ENCODE measurements at places on chromosomes 3 and 15.

DNA sequence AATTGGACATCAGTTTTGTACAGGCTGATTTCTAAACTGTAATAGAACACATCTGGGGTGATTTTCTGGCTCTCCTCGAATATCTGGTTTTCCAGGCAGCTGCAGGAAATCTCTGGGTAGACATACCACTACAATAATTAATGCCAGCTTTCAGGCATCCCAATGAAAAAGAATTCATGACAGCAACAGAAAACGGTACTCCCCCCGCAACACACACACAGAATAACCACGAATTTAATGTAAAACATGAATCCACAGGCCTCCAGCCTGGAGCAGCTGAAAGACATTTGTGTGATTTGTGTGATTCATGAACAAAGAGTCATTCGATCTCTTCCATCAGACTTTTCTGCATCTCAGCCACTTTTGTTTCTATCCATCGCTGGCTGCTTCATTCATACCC, 262.2 kb downstream of the MAGI1 start:
- no peak for DNase-seq

DNA sequence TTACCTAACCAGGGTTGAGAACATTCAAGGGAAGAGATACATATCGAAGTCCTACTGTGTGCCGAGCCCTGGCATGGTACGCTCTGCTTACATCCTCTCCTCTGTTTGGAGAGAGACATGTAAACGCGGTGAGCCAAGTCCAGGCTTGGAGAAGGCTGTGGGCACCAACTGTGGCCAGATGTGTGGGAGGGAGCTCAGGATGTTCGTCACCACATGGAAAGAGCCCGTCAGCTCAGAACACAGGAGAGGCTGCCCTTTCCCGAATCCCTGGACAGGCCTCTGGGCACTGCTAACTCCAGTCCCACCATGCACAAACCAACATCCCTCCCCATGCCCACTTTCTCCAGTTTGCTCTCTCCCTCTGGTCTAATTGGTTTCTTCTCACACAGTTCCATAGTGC, 43.0 kb downstream of the MESD start:
- DNase-seq = no peak

DNA sequence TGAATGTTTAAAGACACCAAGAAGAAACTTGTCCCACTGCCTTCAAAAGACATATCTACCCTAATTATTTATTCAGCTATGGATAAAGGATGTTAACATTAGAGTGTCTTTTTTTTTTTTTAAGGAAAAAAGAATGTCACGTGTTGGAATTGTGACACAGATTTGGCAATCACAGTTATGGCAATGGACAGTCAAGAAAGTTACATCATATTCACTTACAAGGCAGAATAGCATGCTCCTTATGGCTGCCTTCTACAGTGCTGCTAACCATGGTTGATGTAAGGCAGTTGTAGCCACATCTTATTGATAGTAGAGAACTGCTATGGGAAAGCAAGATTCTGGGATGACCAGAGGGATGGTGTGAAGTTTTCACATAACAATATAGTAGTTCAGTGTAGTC, 128.8 kb upstream of the ZBTB20 start:
- DNase-seq = no peak

DNA sequence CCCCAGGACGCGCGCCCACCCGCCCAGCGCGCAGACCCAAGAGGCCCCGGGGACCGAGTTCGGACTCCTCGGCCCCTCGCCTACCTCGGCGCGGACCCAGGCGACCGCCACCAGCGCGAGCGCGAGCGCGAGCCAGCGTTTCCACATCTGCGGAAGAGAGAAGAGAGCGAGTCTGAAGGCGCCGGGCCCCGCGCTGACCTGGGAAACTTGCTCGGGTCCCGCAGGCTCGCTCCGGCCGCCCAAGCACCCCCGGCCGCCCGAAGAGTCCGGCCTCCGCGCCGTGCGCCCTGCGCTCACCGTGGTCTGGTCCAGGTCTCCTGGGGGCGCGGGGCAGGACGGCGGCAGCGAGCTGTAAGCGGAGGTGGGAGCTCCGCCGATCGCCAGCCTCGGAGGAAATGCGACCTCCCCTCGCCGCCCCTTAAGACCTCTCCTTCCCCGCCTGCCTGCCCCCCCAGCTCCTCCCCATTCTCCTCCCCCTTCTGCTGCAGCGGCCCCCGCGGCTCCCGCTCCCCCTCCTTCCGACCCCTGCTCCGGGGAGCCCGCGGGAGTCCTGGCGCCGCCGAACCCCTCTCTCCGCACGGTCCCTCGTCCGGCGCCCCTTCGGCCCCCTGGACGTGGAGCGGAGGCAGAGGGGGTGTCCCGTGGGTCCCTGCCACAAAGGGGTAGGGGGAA, at the start of gene FSTL1:
Gene FSTL1 (minus strand): TSS at position 393 of the 672 bp plus-strand sequence. CDS start 246 bp downstream, at position 147.
- no peak for DNase-seq

GRCh38 chr3:8579096-8579495, 65.5 kb downstream of the SSUH2 start:
- DNase-seq = no peak

- no peak for DNase-seq
These were observed 7.5 kb downstream of the ABTB1 start for GRCh38 chr3:127680146-127680661.

DNA sequence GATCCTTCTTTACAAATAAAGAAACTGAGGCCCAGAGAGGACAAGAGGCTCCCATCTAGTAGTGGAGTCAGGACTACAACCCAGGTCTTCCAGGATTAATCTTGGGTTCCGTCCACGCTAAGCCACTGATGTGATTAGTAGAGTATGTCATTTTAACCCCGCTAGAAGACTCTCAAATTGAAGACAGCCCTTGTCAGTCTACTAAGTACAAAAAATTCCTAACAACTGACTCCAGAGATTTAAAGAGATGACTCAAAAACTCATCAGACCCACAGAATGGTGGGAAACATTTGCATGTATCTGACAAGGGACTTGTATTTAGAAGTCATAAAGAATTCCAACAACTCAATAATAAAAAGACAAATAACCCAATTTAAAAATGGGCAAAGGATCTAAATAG, 145.3 kb downstream of the CNTN3 start:
- DNase-seq = no peak

- no peak for DNase-seq
These were observed 13.9 kb upstream of the IGDCC3 start for GRCh38 chr15:65391732-65392131.

GRCh38 chr3:22117751-22118346, 366.8 kb upstream of the ZNF385D start:
- DNase-seq = no peak

Measured in stimulated activated CD8-positive, alpha-beta memory T cell treated with anti-CD3 and anti-CD28 coated beads, Interleukin-2, amount 100 ng/mL, for 1 hour (primary cell).